ENCODE measurements at places on chromosomes 6 and 20.

DNA sequence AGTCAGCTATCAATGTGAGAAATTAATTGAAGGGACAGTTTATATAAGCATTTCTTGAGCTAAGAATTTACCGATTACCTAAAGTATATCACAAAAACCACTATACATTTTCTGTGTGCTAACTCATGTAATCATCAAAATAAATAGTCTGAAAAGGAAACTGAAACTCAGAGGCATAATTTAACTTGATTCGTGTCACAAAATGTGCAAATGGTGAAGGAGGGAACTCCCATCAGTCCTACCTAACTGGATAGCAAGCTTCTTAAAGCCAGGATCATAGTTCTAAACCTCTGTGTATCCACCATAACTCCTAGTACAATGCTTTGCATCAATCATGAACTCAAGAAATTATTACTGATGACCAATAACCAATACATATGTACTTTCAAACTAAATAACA lies 91.0 kb downstream of the ASCC3 start:
- DNase-seq = no peak

GRCh38 chr20:18650224-18650623 lies 62.4 kb downstream of the DTD1 start:
- DNase-seq = no peak

DNA sequence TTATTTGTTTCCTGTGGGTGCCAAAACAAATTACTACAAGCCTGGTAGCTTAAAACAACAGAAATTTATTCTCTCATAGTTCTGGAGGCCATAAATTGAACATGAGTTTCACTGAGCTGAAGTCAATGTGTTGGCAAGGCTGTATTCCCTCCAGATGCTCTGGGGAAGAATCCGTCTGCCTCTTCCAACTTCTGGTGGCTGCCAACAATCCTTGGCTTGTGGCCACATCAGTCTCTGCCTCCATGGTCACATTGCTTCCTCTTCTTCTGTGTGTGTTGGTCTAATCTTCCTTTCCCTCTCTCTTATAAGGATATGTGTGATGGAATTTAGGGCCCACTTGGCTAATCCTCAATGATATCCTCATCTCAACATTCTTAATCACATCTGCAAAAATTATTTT lies 92.8 kb upstream of the EPB41L1 start:
- DNase-seq = no peak

GRCh38 chr6:11093376-11093625 lies 333 bp upstream of the SMIM13 start:
- DNase-seq = no peak

- no peak for DNase-seq
Measured at GRCh38 chr20:63694584-63695423, 1.6 kb upstream of the TNFRSF6B start.

- no peak for DNase-seq
Measured at GRCh38 chr6:138000941-138001340, 106.3 kb downstream of the PERP start.

DNA sequence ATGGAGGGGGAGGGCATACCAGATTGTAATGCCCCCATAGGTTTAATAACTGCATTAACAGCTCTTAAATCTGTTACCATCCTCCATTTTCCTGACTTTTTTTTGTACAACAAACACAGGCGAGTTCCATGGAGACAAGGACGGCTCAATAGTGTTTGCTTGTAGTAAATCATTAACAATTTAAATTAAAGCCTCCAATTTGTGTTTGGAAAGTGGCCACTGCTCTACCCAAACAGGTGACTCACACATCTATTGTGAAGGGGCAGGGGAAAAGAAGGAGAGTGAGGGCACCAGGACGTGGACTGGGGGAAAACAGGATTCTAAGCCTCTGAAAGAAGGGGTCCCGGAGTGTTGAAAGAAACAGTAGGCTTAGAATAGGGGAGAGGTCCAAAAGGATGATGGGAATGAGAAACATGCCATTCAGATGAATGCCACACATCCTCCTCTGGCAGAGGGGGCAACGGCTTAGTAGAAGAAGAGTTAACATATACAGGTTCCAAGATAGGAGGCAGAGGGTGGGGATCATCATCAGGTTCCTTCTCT lies 6.9 kb downstream of the GLYATL3 start:
- DNase-seq = no peak
